ENCODE measurements at places on chromosomes 6 and 20.
A peak's percentile ranks its signal among the peaks of the same experiment; 100 is the strongest.

DNA sequence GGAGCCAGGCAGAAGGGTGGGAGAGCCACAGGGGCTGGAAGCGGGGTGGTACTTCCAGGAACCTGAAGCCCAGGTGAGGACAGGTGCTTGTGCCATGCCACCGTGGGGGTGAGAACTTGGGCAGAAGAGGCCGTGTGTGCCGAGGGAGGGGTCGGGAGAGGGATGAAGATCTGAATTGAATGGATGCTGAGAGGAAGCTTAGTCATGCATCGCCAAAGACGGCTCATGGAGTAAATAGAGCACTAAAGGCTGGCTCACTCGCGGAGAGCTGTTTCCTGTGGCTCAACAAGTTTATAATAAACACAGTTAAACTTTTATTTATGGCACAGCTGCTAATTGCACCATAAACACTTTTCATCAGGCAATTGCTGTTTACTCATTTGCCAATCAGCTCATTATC lies 21.7 kb upstream of the MYT1 start:
- no peak for DNase-seq

DNA sequence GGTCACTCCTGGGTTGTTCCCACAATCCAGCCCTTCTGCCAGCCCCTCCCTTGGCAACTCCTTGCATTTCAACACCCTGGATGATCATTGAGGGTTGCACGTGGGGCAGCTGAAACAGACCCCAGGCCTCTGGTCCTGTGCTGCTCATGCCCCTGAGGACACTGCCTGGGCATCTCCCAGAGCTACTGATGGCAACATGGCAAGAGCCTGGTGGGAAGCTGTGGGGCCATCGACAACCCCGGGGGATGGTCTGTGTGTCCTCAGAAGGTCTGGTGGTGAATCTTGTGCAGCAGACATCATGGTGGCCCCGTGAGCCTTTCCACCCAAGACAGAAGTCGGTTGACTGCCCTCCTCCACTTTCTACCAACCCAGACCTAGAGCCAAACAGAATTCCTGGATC lies 4.9 kb upstream of the ANGPT4 start:
- DNase-seq: no peak

GRCh38 chr6:136608991-136609390 lies 58.8 kb upstream of the MAP7 start:
- peak; percentile 25 for DNase-seq

DNA sequence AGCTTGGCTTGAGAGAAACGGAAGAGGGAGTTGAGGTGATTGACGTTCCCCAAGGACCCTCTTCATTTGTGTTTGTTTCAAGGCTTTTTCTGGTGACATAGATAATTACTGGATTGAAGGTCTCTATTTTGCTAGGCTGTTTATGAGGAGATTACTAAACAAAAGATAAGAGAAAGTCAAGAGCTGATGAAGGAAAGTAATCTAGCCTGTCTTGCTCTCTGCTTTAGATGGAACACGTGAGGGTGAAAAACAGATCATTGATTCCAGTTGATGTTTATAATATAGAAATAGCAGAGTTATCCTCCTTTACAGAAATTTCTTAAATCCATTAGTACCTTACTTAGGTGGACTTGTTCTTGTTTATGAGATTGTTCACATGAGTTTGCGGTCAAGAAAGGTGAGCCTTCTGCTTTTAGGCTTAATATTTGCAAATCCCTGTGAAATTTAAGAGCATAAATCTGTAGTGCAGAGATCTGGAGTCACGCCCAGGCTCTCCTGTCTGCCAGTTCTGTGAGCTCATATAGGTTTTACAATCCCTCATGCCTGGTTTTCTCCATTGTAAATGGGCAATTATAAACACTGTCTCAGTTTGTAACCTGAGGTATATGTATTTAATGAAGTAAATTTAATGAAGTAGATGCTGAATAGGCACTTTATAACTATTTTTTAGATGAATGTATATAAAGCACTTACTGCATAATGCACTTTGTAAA lies 272.8 kb downstream of the NKAIN2 start:
- DNase-seq: no peak

- no peak for DNase-seq
Measured at GRCh38 chr6:55820696-55821095, 54.7 kb downstream of the BMP5 start.

DNA sequence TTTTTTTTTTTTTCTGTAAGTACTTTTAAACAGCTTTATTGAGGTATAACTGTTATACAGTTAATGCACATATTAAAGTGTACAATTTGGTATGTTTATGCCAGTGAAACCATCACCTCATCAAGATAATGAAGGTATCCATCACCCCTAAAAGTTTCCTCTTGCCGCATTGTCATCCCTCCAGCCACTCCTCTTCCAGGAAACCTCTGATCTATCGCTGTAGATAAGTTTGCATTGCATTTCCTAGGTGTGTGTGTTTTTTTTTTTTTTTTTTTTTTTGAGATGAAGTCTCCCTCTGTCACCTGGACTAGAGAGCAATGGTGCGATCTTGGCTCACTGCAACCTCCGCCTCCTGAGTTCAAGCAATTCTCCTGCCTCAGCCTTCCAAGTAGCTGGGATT lies 3.1 kb downstream of the SLX4IP start:
- no peak for DNase-seq

- no peak for DNase-seq
Measured at GRCh38 chr20:37880726-37881591, 22.0 kb upstream of the VSTM2L start.

DNA sequence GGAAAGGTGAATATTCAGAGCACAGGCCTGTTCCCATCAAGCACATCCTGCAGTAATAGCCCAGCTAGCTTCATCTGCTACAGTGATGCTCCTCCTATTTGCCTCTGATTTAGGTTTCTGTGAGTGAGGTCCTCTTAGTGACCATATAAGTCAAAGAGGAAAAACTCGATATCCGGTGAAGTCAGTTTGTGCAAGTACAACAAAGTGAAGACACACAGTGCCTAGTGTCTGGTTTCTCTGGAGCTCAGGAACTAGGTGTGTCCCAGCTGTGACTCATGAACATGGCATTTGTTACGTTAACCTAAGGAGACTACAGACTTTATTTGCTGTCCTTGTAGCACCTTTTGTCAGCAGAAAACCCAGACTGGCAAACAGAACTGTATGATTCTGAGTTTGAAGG lies 33.9 kb downstream of the EDN1 start:
- DNase-seq: no peak

GRCh38 chr6:141398949-141399348 lies 733.8 kb upstream of the GJE1 start:
- no peak for DNase-seq

GRCh38 chr6:7295916-7296315 lies 17.1 kb downstream of the SSR1 start:
- DNase-seq: no peak

- peak; percentile 70 for DNase-seq
Measured at GRCh38 chr20:31968291-31969126, 558 bp downstream of the XKR7 start.

GRCh38 chr20:50580016-50580747 lies 70.0 kb downstream of the PTPN1 start:
- DNase-seq: peak; percentile 48

DNA sequence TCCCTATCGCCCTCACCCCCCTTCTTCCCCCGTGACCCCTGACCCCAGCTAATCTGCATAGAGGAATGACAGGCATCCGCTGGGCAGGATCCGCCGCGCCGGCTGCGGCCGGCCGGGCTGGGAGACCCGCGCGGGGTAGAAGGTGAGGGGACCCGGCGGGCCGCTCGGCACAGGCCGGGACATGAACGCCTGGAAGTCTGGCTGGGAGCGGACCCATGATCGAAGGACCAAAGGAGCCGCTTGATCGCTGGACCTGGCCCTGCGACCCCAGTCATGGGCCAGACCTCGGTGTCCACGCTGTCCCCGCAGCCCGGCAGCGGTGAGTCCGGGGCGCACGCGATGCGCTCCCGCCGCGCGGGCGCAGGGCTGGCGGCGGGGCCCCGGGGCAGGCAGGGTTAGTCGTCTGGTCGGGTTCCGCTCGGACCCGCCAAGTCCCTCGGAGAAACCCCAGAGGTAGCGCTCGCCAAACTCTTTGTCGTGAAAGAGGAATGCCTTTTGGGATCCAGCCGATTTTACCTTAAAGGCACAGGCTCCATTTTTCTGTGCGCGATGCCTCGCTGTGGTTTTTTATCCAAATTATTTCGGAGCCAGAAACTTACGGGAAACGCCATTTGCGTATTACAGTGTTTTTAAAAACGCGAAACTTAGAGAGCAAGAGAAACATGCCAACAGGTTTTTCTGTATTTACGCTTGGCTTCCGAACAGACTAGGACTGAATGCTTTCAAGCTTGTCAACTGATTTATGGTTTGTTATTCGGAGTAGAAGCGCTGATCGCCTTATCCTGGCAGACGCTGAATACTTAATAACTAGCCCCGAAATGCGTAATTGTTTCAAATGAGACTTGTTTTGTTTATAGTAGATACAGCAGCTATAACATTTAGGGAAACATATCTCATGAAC lies at the start of gene PHACTR2:
Gene PHACTR2, plus strand, starts transcription at position 75 of the 901 bp plus-strand sequence. Its CDS starts 199 bp downstream, at position 274.
- peak; percentile 78 for DNase-seq

DNA sequence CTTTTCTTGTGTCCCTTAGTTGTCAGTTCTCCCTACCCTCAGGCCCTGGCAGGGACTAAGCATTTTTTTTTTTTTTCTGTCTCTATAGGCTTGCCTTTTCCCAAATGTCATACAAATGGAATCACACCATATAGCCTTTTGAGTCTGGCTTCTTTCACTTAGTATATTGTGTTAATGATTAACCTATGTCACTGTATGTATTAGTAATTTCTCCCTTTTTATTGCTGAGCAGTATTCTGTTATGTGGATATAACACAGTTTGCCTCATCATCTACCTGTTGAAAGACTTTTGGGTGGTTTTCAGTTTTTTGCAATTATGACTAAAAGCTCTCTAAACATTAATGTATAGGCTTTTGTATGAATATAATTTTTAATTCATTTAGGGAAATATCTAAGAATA lies 16.0 kb upstream of the FBXO30 start:
- no peak for DNase-seq

DNA sequence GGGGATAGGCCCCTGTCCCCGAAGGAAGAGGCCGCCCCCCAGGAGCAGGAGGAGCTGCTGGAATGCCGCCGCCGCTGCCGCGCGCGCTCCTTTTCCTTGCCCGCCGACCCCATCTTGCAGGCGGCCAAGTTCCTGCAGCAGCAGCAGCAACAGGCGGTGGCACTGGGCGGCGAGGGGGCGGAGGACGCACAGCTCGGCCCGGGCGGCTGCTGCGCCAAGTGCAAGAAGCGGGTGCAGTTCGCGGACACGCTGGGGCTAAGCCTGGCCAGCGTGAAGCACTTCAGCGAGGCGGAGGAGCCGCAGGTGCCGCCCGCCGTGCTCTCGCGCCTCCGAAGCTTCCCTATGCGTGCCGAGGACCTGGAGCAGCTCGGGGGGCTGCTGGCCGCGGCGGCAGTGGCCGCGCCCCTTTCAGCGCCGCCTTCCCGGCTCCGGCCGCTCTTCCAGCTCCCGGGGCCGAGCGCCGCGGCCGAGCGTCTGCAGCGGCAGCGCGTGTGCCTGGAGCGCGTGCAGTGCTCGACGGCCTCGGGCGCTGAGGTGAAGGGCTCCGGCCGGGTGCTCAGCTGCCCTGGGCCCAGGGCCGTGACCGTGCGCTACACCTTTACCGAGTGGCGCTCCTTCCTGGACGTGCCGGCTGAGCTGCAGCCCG lies 630 bp downstream of the PPP1R3G start:
- no peak for DNase-seq

DNA sequence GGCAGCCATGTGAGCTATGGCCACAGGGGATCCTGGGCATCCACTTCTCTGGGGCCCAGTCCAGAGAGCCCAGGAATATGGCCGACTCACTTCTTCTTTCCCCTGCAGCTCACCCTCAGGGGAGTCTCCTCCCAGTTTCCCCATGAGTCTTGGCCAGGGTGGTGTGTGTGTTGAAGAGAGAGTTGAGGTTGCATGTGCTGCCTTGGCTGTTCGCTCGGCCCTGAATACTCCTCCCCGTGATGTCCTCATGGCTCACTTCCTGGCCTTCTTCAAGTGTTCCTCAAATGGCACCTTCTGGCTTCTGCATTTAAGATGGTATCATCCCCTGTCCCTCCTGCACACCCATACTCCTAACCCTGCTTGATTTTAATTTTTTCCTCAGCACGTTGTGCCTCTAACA lies 3.2 kb upstream of the TREML1 start:
- DNase-seq: no peak

- DNase-seq: peak; percentile 5
Measured at GRCh38 chr6:102736941-102737368, 1343.4 kb downstream of the GRIK2 start.

GRCh38 chr20:51622004-51622874 lies 79.7 kb upstream of the NFATC2 start:
- DNase-seq: peak; percentile 39

- no peak for DNase-seq
Measured at GRCh38 chr6:126377594-126378153, 37.8 kb downstream of the CENPW start.

- no peak for DNase-seq
Measured at GRCh38 chr6:16473184-16473907, 235.0 kb downstream of the GMPR start.

- no peak for DNase-seq
Measured at GRCh38 chr6:38584731-38585130, 55.0 kb downstream of the BTBD9 start.

DNA sequence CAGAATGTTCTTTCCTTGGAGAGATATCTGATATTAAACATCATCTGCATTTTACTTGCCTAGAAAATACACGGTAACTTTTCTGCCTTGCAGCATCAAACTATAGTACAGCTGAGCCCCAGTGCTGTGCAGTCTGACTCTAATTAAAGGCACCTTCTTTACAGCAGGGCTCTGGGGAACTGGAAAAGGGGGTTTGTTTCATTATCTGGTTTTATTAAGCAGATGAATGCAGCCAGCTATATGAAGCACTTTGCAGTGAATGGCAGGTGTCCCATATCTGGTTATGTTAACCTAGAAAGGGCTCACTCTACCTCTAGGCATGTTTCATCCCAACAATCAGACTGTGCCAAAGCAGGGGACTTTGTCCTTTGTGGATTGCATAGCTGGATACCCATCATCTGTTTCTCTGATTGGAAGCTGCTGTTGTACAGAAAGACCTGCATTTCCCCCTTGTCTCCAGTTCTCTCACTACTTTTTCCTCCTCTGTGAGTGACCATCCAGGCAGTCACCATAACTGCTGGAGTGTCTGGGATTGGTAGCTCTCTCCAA lies 39.6 kb upstream of the CMTR1 start:
- no peak for DNase-seq

DNA sequence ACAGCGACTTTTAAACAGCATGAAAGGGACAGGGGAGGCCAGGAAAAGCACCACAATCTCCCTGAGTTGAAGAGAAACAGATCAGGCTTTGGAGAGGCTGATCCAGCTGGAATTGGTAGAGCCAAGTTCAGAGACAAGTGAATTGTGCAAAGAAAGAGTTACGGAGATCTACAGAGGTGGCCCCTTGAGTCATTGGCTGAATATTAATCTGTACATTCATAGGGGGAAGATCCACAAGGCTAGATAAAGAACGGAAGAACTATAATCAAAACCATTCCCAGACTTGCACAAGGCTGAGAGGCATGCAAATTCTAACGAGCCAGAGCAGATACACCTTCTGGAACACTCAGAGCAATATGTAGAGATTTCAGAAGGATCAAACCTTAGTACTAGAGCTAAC lies 14.2 kb upstream of the FOXQ1 start:
- DNase-seq: no peak

- DNase-seq: no peak
Measured at GRCh38 chr6:148401571-148401970, 58.9 kb downstream of the SASH1 start.
